NCI-H187 (cell line): ENCODE measurements at places on chromosomes 13 and 19.

- DNase-seq, result no peak
Observed at GRCh38 chr13:73902847-73903246, 231.4 kb downstream of the KLF12 start.

DNA sequence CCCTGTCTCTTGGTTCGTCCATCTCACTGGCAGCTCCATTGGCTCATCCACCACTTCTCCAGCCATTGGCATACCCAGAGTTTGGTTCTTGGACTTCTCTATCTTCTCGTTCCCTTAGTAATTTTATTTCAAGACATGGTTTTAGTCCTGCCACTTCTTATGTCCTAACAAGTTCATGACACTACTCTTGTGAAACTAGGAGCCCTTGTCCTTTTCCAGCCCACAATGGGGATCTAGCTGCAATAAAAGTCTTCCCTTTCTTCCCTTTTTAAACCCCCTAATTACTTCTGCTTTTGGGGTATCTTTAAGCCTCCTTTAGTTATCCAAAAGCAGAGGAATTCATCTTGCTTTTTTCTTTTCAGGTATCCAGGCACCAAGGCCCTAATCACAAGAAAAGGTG is 2.9 kb upstream of the RCBTB2 start:
- DNase-seq, result no peak

- no peak for DNase-seq
Observed at GRCh38 chr13:33870046-33870668, 52.2 kb downstream of the RFC3 start.

DNA sequence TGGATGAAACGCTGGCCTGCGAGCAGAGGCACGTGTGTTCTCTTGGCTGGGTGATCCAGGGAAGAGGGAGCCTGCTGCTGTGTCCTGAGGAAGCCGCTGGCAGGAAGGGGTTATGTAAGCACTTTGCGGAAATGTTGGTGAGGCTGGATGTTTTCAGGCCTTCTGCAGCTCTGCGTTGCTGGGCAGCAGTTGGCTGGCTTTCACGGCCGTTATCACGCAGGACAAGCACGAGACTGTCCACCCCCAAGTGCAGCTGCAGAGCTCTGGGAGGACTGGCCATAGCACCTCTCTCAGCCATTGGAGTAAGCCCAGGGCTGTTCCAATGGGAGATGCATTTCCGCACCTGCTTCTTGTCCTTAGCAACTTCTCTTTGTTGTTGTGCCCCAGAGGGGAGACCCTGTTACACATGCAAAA is 146.9 kb upstream of the SOX21 start:
- DNase-seq, result no peak

DNA sequence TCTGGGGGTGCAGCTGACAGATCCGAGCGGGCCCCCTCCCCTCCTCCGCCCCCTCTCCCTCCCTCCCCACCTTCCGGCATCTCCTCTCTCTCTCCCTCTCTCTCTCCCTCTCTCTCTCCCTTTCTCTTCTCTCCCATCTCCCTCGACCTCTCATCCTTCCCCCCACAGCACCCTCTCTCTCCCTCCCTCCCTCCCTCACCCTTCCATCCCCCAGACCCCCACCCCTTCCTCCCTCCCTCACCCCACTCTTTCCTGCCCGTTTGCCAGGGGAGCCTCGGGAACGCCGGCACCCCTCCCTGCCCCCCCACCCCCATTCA is 666 bp downstream of the CELF5 start:
- no peak for DNase-seq

DNA sequence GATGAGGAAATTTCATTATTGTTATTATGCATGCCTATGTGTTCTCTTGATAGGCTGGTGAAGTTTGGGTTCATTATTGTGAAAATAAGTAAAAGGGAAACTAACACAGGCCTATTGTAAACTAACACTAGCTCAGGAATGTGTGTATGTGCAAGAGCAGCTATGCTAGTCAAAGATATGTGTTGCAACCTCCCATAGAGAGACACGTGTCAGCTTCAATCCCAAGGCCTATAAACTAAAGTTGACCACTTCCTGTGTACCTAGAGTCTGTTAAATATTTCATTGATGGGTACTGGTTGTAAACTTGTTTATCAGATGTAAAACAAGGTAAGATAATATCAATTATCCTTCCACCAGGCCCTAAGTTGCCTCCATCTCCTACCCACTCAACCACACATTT is 44.7 kb upstream of the ZNF30 start:
- no peak for DNase-seq

- DNase-seq, result no peak
Observed at GRCh38 chr19:45789035-45789786, 3.4 kb downstream of the DMWD start.

GRCh38 chr13:33480561-33480960 is 195.0 kb upstream of the STARD13 start:
- no peak for DNase-seq
